ENCODE measurements at places on chromosomes 6 and 20.

DNA sequence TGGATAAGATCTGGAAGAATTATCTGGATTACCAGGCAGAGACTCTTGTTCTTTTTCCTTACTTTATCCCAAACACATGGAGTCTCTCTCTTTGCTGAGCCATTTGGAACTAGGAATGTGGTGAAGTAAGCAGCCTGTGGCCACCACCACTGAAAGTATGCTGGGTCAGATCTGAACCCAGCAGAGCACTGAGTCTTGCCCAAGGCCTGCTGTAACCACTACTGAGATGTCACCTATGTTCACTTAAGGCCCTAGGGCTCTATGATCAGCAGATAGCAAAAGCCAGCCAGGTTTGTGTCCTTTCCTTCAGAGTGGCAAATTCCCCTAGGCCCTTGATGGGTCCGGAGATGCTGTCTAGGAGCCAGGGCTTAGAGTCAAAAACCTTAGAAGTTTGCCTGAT lies 103.3 kb upstream of the PLN start:
- DNase-seq = no peak

- no peak for DNase-seq
These were observed 481.2 kb downstream of the HAO1 start for GRCh38 chr20:7459083-7459482.

GRCh38 chr6:25787428-25787827 lies 32.9 kb downstream of the SLC17A4 start:
- DNase-seq = no peak

- DNase-seq = no peak
These were observed 3.2 kb downstream of the EDN1 start for GRCh38 chr6:12293235-12293930.

DNA sequence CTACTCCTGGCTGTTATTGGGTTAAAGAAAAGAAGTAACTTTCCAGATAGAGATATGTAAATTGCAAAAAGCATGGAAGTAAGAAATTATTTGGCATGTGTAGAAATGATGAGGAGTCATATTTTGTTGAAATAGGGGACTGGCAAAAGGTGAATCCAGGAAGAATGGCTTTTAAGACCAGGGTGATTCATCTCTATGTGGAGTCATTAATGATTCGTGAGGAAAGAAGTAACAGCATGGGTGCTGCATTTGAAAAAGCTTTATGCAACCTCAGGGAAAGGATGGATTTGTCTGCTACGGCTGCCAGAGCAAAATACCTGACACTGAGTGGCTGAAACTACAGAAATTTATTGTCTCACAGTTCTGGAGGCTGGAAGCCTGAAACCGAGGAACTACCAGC lies 14.8 kb upstream of the SYNE1 start:
- no peak for DNase-seq

GRCh38 chr6:5567890-5568289 lies 306.6 kb downstream of the FARS2 start:
- DNase-seq = no peak

DNA sequence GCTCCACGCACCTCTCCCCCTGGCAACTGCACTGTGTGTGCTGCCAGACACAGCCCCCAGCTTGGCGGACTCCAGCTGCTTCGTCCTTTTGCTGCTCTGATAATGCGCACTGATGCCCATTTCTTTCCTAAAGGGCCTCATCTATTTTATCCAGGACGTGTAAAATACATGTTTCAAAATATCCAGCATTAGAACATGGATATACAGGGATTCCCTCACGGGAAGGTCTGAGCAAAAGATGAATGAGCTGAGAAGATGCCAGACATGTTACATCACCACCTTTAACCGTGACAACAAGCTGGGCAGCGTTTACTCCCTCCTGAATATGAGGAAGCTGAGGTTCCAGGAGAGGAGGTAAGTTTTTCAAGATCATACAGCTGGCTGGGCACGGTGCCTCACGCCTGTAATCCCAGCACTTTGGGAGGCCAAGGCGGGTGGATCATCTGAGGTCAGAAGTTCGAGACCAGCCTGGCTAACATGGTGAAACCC lies 32.8 kb downstream of the TNXB start:
- DNase-seq = no peak

- DNase-seq = no peak
These were observed 100.6 kb downstream of the DCDC2 start for GRCh38 chr6:24257282-24257681.

GRCh38 chr20:52763321-52763853 lies 208.8 kb upstream of the TSHZ2 start:
- DNase-seq = no peak

GRCh38 chr20:18585134-18585533 lies 2.7 kb upstream of the DTD1 start:
- DNase-seq = no peak

GRCh38 chr20:5215672-5216304 lies 89.0 kb downstream of the CDS2 start:
- no peak for DNase-seq

GRCh38 chr20:59996108-59996507 lies 37.9 kb downstream of the CDH26 start:
- DNase-seq = no peak

GRCh38 chr6:15962449-15962764 lies 166.5 kb upstream of the MYLIP start:
- no peak for DNase-seq

- DNase-seq = no peak
These were observed 26.0 kb upstream of the RSPO3 start for GRCh38 chr6:127092466-127092865.

GRCh38 chr6:19317431-19317986 lies 519.7 kb upstream of the ID4 start:
- DNase-seq = no peak

- no peak for DNase-seq
These were observed 120.0 kb upstream of the RREB1 start for GRCh38 chr6:6987749-6988148.

DNA sequence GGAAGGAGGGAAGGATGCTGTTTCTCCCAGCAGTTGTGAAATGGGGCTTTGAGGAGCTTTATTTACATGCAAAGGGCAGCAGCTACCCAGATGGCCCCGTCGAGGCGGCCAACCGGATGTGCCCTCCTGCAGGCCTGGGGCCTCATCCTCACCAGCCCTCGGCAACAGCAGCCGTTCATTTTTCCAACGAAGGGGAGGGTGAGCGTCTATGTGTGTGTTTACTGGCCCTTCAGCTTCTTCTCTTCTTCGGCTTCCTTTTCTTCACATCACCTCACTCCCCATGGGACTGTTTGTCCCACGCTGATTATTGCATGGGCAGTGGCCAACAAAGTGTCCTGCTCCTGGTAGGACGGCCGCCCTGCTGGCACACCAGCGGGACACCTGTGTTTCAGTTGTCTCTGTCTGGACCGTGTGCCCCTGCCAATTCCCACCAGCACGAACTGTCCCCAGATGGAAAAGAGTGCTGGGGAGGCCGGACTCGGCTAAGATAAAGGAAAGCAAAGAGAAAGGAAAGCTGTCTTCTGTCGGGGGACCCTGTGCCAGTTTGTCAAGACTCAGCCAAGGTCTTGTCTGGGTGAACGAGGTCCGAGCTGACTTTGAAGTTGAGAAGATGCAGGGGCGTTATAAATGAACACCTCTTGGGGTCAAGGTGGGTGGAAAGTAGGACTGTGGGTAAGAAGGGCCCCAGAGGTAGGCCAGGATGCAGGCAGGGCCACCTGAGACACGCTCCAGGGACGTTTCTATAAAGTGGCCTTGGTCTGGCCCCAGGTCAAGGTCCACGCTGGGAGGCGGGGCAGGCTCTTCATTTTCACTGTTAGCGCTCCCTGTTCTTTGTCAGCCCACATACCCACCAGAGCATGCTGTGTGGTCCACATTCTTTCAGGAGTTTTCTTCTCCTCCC lies 57.0 kb downstream of the FAM50B start:
- DNase-seq = no peak

DNA sequence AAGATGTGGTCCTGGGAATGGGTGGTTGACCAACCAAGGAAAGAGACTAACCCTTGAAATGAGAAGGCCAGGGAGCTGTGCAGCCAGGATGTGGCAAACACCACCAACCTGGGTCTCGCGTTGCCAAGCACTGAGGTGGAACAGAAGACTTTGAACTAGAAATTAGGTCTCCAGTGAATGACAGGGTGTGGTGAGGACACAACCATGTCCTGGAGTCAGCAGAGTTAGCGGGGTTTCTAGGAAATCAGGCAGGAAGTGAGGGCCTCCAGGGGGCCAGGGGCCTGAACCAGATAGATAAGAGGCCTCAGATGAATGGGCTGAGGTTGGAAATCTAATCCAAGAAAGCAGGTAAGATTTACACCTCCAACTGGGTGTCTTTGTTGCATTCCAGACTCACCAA lies 353.3 kb upstream of the ARID1B start:
- DNase-seq = peak; percentile 71

DNA sequence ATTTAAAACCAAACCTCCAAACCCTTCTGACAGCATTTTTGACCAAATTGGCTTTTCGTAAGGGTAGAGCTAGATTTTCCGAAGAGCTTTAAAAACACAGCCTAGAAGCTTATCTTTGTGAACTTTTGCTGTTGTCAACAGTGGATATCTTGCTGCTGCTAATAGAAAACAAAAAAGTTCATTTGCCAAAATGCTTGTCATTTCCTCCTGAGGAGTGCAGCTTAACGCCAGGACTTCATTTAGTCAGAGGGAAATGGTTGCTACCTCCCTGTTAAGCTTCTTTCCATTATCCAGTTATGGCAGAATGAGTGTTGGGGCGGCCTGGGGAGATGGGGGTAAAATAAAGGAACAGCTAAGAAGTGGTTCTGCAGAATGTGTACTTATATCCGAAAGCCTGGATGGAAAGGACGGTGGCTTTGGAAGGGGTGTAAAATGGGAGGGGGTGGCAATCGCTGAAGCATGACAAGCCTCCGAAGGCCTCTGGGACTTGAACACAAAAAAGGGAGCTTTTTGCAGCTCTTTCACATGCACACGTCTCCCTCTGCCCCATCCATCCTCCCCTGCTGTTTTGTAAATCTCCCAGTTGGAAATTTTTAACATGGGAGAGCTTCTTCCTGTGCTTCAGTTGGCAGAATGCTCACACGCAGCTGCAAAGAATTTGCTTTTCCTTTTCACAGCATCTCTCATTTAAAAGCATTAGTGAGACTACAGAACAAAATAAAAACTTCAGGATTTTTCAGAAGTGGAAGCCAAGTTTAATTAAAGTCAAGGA lies 22.5 kb downstream of the JARID2 start:
- no peak for DNase-seq

GRCh38 chr20:2260250-2260649 lies 35.6 kb upstream of the TGM3 start:
- DNase-seq = no peak

DNA sequence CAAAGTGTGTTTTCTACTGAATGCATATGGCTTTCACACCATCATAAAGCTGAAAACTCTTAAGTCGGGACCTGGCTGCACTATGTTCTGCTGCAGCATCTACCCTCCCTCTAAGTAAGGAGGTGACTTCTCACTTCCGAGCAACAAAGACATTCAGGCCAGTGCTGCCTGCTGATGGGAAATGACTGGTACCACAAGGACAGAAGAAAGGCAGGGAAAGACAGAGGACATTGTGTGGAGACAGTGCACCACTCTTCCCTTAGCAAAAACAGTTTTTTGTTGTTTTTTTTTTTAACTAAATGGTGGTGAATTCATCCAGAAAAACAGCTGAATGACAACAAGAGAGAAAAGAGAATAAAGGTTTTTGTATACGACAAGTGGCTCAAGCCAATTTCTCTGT lies 81.5 kb downstream of the MAP7 start:
- no peak for DNase-seq

DNA sequence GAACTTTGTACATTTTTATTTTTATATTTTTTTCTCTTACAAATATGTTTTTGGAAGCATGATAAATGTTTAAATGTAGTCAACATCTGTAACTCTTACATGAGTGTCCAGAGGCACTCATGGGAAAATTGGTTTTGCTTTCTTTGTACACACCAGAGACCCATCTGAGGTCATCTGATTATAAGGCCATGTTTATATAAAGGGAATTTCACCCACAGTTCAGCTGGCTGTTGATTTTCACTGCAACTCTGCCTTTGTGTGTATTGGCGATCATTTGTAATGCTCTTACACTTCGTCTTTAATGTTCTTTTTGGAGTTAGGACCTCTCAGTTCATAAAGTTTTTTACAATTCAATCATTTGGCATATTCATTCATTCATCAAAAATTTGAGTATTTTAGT lies 28.1 kb downstream of the RIOK1 start:
- no peak for DNase-seq

- no peak for DNase-seq
These were observed 18.8 kb downstream of the ARHGAP40 start for GRCh38 chr20:38620441-38620840.

DNA sequence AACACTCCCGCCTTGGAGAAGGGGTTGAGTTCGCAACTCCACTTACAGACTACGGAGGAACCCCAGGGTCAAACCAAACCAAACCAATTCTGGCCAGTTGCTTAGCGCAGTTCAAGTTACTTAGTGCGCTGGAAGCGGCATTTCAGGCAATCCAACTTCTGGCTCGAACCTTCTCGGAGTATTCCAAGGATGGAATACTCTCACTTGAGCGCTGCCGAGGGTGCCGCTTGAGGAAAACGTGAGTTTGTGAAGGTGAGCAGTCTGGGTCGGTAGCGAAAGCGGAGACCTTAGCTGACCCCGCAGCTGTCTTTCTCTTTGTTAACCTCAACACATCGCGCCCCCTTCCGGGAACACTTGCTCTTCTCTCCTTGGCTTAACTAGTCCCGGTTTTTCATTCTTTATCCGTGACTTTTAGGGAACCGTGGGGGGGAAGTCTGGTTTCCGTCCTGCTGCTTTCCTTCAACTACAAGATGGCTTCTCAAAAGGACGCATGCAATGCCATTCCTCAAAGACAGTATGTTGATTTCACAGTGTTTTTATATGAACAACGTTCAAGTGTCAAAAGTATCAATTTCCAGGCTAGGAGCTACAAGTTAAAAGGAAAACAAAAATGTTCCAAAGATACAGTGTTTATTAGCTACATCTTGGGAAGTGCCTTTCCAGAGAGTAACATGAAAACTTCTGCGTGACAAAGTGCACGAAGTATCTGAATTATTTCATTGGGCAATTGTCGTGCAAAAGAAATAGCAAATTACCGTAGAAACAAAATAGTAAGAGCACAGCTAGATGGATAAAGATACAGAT lies 741 bp upstream of the PNISR start:
- DNase-seq = peak; percentile 75

GRCh38 chr6:128807577-128807976 lies 75.4 kb upstream of the LAMA2 start:
- DNase-seq = no peak

GRCh38 chr6:107699254-107699653 lies 124.9 kb downstream of the SCML4 start:
- DNase-seq = no peak

DNA sequence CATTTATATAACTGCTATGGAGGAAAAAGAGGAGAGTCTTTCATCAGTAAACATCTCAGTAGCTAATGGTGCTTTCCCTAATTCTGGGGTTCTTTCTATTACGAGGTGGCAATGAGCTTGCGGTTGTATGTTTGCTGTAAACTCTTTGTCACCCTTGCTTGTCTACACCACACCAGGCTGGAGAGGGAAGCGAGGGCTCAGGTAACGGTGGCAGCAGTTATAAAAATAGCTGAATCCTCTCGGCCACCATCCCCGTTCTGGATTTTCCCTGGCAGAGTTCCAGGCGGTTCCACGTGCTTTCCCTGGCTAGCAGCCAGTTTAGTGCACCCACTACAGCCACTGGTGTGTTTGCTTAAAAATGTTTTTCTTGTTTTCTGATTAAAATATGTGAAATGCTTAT lies 39.0 kb downstream of the MAS1 start:
- no peak for DNase-seq

GRCh38 chr6:124823240-124824111 lies 138.8 kb upstream of the RNF217 start:
- no peak for DNase-seq

GRCh38 chr6:127791779-127792528 lies 108.9 kb downstream of the THEMIS start:
- no peak for DNase-seq

Measured in activated naive CD4-positive, alpha-beta T cell treated with anti-CD3 and anti-CD28 coated beads, Interleukin-2, amount 10 ng/mL, durations not matched to agents 7 days and 5 days (primary cell).